ENCODE measurements at places on chromosomes 16 and 17.
A peak's percentile ranks its signal among the peaks of the same experiment; 100 is the strongest.

DNA sequence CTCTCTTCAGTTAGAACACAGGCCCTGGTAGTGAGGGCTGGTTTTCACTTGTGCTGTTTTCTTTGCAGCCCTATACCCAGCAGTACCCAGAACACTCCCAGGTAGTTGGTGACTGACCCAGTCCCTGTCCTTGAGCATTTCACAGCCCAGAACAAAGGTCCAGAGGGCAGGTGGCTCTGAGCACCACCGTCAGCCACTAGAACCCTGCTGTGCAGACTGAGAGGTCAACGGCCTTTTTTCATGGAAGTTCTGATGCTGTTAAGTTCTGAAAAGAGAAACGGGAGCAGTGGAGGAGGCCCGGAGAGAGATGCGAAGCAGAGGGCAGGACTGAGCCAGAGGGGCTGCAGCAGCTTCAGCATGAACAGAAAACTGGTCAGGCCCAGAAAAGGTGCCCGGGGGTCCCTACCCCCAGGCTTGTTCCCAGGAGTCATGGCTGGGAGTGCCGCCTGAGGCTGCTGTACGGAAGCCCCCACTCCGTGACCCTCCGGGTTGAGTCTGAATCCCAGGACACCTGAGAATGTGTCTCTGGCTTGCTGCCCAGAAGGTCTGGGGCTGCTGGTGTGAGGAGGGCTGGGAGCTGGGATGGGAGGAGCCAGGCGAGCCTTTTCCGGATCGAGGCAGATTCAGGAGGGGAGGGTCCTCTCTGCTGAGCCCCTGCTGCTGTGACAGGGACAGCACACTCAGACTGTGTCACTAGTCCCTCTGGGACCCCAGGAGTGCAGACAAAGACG is 8.7 kb downstream of the ZNF276 start:
- no peak for DNase-seq

DNA sequence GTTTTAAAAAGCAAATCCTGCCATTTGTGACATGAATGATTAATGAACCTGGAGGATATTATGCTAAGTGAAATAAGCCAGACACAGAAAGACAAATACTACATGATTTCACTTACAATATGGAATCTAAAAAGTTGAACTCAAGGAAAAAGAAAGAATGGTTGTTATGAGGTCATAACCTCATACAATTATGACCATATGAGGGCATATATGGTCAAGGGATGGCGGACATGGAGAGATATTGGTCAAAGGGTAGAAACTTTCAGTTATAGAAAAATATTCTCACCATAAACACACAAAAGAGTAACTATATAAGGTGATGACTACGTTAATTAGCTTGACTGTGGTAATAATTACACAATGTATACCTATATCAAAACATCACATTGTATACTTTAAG is 56.5 kb downstream of the MYO1D start:
- DNase-seq, result no peak

GRCh38 chr16:1532771-1533170 is 695 bp upstream of the TMEM204 start:
- DNase-seq, result no peak

GRCh38 chr17:28325211-28325610 is 6.2 kb downstream of the TMEM97 start:
- no peak for DNase-seq

DNA sequence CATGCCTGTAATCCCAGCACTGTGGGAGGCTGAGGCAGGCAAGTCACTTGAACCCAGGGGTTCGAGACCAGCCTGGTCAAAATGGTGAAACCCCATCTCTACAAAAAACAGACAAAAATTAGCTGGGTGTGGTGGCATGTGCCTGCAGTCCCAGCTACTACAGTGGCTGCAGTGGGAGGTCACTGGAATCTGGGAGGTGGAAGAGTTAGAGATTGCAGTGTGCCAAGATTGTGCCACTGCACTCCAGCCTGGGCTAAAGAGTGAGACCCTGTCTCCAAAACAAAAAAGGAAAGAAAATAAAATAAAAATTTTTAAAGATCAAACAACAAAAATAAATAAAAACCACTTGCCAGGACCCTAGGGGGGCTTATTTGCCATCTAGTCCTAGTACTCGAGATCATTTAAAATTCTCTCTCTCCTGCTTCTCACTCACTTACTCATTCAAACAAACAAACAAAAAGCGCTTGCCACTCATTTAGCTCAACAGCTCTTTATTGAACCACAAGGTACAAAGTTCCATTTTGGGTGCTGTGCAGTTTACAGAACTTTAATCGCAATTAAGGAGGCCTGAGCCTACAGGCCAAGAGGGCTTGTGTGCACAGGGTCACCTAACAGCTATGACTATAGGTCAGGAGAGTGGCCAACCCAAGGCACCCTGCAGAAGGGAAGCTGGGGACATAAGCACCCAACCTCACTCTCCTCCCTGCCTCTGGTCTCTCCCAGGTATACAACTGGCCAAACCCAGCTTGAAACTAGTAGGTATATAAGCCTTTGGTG is 4.4 kb downstream of the CHD9NB start:
- DNase-seq, result no peak

GRCh38 chr16:82016263-82016662 is 5.0 kb upstream of the SDR42E1 start:
- DNase-seq, result peak; percentile 14

DNA sequence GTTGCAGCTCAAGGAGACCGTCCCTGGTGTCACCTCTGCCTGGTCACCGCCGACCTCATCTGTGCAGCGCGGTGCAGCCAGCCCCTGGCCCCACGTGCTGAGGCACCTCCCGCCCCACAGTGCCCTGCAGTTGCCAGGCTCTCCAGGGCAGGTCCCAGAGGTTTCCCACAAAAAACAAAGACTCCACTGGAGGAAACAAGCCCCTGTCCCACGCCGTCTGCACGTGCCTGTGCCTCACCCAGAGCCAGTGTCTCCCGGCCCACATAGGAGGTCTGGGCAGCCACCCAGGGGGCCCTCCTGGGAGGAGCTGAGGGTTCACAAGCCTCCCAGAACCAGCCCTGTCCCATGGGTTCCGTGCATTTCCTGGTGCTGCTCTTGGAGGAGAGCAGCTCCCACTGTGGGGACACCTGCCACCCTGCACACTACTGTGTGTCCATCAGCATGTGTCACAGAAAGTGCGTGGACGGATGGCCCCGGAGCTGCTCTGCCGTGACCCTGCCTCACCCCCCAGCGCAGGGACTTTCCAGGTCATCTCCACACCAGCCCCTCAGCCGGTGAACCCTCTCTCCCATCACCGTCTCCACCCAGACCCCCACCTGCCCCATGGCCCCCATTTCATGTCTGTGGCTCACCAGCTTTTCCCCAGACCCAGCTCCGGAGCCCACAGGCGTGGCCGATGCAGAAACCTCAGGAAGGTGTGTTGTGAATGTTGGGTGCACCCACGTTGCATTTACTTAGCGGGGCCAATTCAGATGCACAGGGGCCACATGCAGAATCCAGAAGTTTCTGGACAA is 17.0 kb upstream of the CDH15 start:
- DNase-seq, result no peak

DNA sequence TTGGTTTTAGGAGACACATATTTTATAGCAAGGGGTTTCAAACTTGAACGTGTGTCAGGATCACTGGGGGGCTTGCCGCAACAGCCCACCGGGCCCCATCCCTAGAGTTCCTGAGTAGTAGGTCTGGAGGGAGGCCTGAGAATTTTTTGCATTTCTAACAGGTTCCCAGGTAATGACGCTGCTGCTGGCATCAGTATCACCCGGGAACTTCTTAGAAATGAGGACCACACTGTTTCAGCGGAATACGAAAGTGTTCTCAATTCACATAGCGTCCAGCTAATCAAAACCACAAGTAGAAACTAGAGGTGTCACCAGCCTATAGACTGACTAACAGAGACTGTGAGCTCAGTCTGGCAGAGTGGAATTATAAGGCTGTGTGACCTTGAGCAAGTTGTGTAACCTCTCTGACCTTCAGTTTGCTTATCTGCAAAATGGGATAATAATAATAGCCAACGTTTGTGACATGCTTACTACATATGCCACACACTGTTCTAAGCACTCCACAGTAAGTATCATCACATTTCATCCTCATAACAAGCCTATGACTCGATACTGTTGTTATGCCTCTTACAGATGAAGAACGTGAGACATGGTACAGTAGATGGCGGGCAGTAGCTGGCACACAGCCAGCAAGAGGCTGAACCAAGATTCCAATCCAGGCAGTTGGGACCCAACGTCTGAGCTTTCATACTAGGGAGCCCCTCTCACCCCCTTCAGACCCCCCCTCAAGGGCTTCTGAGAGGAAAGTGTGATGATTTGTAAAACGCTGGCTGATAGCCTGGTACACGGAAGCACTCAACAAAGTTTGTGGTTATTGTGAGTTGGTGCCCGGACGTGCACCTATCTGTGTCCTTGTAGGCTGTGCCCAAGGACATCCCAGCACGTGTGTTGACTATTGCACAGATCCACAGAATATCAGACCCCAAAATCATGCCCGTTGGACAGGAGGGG is 4.6 kb upstream of the ICAM2 start:
- peak; percentile 37 for DNase-seq

- DNase-seq, result no peak
Measured at GRCh38 chr16:7938175-7938574, 605.5 kb downstream of the RBFOX1 start.

DNA sequence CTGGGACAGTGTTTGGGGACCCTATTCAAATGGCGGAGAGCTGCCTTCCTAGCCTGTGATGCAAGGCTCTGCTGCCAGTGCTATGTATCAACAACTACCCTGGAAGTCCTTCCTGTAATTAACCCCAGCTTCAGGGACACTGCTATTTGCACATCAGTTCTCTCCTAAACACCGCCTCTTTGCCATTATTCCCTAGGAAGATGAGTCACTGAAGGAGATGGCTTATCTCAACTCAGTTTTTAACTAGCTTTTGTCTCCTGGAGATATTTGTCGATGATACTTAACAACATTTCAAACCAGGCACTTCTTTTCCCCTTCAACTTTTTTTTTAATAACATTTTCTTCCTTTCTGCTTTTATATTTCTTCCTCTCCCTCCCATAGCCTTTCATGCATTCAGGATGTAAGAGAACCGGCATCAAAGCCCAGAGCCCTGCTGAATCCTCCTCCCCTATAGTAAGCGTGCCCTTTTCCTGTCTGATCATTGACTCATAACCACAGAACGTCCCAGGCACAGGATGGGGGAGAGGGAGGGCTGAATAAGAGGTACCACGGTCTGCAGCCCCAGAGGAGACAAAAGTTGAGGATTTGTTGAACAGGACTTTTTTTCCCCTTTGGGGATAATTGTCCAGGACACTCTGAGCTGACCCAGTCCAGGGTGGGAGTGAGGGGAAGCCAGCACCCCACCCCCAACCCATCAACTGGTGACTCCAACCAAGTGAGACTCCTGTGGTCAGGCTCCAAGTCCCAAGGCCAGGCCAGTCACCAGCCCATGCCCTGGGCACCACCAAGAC is 387.8 kb upstream of the SALL1 start:
- DNase-seq, result peak; percentile 92

DNA sequence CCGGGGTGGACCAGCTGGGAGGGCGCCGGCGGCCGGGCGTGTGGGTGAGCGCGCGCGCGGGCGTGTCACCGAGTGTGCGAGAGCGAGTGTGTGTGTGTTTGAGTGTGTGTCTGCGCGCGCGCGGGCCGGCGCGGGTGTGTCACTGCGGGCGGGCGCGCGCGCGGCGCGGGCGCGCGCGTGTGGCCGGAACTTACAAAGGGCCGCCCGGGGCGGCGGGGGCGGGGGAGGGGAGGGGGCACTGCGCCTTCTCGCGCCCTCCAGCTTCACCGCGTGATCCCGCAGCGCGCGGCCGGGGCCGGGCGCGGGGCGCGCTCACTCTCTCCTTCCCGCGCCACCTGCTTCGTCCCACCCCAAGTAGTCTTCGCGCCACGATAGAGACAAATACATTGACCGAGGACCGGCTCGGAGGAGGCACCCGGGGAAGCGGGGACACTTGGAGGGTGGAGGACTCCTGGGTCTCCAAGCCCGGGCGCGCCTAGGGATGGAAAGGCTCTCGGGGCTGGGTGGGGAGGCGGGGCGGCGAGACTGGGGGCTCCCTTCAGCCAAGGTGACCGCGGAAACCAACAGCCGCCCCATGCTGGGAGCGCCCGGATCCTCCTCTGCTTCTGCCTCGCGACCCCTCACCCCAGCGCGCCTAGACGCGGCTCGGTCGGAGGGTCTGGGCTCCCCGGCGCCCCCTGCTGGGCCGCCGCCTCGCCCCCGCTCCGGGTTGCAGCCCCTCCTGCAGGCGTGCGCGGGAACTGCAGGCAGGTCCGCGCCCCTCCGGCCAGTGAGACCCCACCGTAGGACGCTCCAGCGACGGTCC is at the start of gene SRCIN1:
SRCIN1 (minus strand) TSS at position 112 of the 805 bp plus-strand sequence. CDS start 247 bp downstream, outside the sequence.
- peak; percentile 2 for DNase-seq

DNA sequence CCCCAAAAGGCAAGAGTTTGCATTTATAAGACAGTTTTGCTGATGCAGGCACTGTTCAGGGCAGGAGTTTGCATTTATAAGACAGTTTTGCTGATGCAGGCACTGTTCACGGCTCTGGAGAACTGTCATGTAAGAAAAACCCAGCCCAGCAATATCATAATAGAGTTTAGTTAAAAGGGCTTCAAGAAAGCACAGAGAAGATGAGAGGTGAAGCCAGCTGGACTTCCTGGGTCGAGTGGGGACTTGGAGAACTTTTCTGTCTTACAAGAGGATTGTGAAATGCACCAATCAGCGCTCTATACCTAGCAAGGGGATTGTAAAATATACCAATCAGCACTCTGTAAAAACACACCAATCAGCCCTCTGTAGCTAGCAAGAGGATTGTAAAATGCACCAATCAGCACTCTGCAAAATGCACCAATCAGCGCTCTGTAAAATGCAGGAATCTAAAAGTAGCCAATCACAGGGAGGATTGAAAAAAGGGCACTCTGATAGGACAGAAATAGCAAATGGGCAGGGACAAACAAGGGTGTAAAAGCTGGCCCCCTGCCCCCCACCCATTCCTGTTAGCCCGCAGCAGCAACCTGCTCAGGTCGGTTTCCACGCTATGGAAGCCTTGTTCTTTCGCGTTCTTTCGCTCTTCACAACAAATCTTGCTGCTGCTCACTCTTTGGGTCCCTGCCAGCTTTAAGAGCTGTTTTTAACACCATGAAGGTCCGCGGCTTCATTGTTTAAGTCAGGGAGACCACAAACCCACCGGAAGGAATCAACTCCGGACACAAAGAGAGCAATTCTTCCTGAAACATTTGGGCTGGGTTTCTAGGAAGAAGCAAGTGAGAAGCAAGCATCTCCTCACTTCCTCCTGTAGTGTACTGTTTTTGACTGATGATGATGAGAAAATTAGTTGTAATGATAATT is 1.8 kb upstream of the CBX1 start:
- DNase-seq, result no peak

GRCh38 chr17:7119314-7119713 is 4.7 kb upstream of the ASGR2 start:
- no peak for DNase-seq

DNA sequence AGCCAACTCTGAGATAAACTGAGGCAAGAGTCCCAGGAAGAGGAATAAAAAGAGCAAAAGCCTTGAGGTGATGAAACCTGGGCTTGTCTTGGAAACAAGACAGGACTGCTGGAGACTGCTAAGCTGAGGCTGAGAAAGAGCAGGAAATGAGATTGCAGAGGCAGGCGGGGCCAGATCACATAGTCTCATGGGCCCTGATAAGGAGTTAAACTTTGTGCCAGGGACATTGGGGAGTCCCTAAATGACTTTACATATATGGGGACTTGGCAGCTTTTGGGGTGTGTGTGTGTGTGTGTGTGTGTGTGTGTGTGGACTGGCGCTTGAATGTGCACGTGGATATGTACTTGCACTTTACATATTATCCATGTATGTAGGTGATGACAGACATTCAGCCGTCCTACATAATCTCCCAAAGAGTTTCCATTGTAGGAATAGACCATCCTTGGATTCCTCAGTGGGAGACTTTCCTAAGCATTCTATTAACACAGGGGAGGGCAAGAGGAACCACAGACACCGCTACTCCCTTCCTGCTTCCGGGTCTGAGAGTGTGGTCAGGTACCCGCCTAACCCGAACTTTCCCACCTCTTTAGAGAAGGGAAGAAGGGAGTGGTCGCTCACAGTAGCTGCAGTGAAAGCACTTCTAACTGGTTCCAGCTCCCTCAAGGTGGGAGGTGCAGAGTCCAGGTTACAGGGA is 123.1 kb downstream of the LYRM1 start:
- no peak for DNase-seq
